Naive thymus-derived CD4-positive, alpha-beta T cell (primary cell): ENCODE measurements at places on chromosomes 11 and 22. TPM values are rescaled to one million over a fixed set of nuclear protein-coding genes. Genes with fewer than 3 reads are reported as not detected.

The GRM5 gene
- not detected for total RNA-seq

The PANX1 gene
- total RNA-seq, result 5.8 TPM

The FSHB gene
- not detected in 2 replicates for total RNA-seq

The FCHSD2 gene
- 46.0 and 48.3 TPM in 2 replicates for total RNA-seq

The CEND1 gene
- total RNA-seq, result not detected

The SLC1A2 gene
- 0.13 TPM for total RNA-seq

The OVOL1 gene
- total RNA-seq, result not detected

The KCNK7 gene
- 0.99 and 2.1 TPM in 2 replicates for total RNA-seq

The GP1BB gene
- total RNA-seq, result 0.40 TPM

The PTPRCAP gene
- 352 and 357 TPM in 2 replicates for total RNA-seq

The TPBGL gene
- total RNA-seq, result 0.15 and 0.56 TPM in 2 replicates

The CALCA gene
- total RNA-seq, result not detected

The BATF2 gene
- total RNA-seq, result 0.39 TPM

The CRYAB gene
- total RNA-seq, result not detected

The CRYBB3 gene
- total RNA-seq, result not detected

The CREB3L1 gene
- not detected for total RNA-seq

The IGLL1 gene
- not detected for total RNA-seq

The RNH1 gene
- total RNA-seq, result 136 TPM

The CDCA5 gene
- total RNA-seq, result 0.81 TPM

The ST13 gene
- 247 TPM for total RNA-seq

The POTEH gene
- total RNA-seq, result not detected

The AASDHPPT gene
- total RNA-seq, result 33.2 TPM

The TRPC6 gene
- not detected for total RNA-seq

The PARVG gene
- 205 TPM for total RNA-seq

The DAGLA gene
- 0.15 and 0.20 TPM in 2 replicates for total RNA-seq

The HOATZ gene
- total RNA-seq, result not detected

The C11orf86 gene
- total RNA-seq, result not detected

The LARGE2 gene
- total RNA-seq, result 1.2 TPM

The SLC6A5 gene
- not detected for total RNA-seq

The NCAM1 gene
- 1.4 TPM for total RNA-seq

The GALNT18 gene
- total RNA-seq, result not detected

The CD248 gene
- 1.6 TPM for total RNA-seq

The IGLL5 gene
- not detected in 2 replicates for total RNA-seq

The NDUFC2 gene
- 189 and 216 TPM in 2 replicates for total RNA-seq

The LRRC55 gene
- not detected for total RNA-seq

The TRIM51 gene
- not detected for total RNA-seq

The APLNR gene
- not detected in 2 replicates for total RNA-seq

The YAP1 gene
- 0.15 TPM for total RNA-seq

The TEF gene
- 6.2 TPM for total RNA-seq

The PATE2 gene
- total RNA-seq, result not detected

The TMEM132A gene
- not detected for total RNA-seq

The DDIAS gene
- total RNA-seq, result 1.1 TPM

The MIOX gene
- 0.22 TPM in 1 of 2 replicates, not detected in the other for total RNA-seq

The MYBPC3 gene
- total RNA-seq, result 0.86 TPM

The ACR gene
- not detected for total RNA-seq

The DCHS1 gene
- 0.46 and 0.48 TPM in 2 replicates for total RNA-seq

The MMP8 gene
- total RNA-seq, result not detected in 2 replicates

The RFPL2 gene
- total RNA-seq, result 0.51 TPM

The MN1 gene
- total RNA-seq, result 0.24 and 0.36 TPM in 2 replicates
